ENCODE measurements at places on chromosomes 16 and 17.

DNA sequence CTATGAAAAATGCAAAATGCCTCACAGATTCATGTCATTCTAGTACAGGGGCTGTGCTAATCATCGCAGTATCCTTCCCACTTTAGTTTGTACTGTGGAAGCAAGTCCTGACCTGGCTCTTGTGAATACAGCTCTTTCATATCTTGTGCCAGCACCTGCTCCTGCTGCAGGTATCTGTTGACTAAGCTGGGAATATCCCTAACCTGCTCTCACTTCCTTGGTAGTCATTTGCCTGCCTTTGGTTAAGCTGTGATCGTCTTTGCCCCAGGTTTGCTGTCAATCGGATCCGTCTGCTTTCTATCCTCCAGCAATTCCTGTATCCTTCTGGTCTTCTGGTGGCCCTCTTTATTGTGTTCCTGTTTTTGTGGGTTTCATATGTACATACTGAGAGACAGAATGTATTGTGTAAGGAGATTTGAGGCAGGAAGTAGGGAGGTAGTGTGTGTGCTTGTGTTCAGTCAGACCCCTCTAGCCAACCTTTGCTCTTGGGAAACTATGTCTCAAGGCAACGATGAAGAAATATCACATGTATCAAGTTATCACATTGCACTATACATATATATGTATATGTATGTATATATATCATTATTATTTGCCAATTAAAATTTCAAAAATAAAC, 7.7 kb upstream of the GINS3 start:
- no peak for DNase-seq

GRCh38 chr16:46974352-46974751, 878 bp upstream of the DNAJA2 start:
- no peak for DNase-seq

GRCh38 chr17:26773189-26774188, 520.4 kb upstream of the WSB1 start:
- no peak for DNase-seq

DNA sequence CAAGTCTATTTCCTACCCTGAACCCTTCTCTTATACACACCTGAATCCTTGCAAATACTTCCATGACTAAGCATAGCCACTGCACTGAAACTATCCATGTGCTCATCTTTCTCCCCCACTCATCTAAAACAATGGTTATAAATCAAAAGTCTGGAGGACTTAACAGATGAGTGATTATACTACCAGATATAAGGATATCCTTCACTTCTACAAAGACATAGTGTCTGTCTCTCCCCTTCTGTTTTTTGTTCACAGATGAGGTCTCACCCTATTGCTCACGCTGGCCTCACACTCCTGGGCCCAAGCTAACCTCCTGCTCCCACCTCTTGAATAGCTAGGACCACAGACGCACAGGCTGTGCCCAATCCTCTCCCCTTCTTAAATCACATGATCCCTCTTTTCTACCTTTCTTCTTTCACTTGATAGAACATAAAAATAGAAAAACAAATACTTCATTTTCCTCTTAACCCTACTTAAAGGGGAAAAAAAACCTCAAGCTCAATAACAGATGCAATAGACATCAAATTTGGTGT, 19.2 kb downstream of the CEP112 start:
- DNase-seq: no peak

DNA sequence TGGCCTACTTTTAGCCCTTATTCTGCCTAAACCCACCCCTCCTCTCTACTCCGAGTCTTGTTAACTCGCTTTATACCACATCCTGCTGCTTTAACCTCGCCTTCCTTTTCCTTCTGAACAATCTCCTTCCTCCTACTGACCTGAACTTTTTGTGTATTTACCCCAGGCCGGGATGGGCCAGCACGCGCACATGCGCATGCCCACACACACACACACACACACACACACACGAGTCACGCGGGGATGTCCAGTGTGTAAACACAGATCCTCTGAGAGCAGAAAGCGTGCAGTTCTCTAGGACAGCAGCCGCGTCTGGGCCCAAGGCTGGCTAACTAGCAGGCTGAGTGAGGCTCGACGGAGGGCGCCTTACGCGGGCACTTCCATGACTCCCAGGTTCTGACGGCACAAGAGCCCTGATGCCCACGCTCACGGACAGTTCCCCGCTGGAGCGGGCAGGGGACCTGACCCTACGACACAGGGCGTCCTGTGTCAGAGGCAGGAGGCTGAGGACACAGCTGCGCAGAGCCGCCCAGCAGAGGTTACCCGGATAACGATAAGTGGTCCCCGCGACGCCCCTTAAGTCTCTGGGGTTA, 610 bp downstream of the PIK3R5 start:
- DNase-seq: peak; percentile 49

GRCh38 chr17:18177722-18178121, 5.9 kb upstream of the ALKBH5 start:
- DNase-seq: no peak

GRCh38 chr17:63706336-63707082, 6.6 kb upstream of the LIMD2 start:
- DNase-seq: no peak

- DNase-seq: peak; percentile 39
These were observed 26.8 kb upstream of the FOXK2 start for GRCh38 chr17:82492643-82493225.

GRCh38 chr16:53745753-53746266, 41.9 kb downstream of the FTO start:
- DNase-seq: no peak

- DNase-seq: no peak
These were observed 36.9 kb downstream of the GINS2 start for GRCh38 chr16:85651629-85652430.

- DNase-seq: no peak
These were observed 25.6 kb downstream of the MGAT5B start for GRCh38 chr17:76893623-76894334.

GRCh38 chr16:85897382-85897781, 1.6 kb upstream of the IRF8 start:
- DNase-seq: no peak

GRCh38 chr16:89476379-89476778, 14.0 kb downstream of the ANKRD11 start:
- no peak for DNase-seq

DNA sequence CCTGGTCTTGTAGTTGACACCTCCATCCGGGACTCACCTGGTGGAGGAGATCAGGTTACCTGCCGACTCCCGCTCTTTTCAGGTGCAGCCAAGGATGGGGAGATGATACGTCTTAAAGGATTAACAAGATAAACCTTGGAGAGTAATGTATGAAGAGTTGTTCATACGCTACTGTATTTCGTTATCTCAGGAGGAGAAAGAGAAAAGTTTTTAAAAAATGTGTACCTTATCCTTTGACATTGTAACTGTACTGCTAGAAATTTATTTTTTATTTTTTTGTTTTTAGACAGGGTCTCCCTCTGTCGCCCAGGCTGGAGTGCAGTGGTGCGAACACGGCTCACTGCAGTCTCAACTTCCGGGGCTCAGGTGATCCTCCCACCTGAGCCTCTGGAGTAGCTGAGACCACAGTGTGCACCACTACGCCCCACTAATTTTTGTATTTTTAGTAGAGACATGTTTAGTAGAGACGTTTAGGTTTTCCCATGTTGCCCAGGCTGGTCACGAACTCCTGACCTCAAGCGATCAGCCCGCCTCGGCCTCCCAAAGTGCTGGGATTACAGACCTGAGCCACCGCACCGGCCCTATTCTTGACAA, 764 bp upstream of the SMURF2 start:
- no peak for DNase-seq

GRCh38 chr16:48188449-48189102, 32.8 kb upstream of the ABCC12 start:
- DNase-seq: no peak

- peak; percentile 80 for DNase-seq
These were observed 209.7 kb downstream of the RBFOX3 start for GRCh38 chr17:79400989-79401703.

DNA sequence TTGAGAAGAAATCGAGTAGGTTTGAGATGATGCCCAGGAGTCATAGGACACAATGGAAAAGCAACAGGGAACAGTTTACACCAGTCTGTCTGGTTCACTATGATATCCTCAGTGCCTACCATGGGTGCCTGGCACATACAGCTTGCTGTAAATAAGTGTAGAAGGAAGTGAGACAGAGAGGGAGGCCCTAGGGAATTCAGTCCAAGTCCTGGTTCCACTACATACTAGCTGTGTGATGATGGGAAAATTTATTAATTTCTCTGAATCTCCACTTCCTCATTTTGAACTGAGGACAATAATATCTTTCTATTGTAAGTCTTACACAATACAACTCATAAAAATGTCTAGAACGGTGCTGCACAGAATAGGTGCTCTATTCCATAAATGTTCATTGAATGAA, 53.3 kb upstream of the LYRM9 start:
- no peak for DNase-seq

- DNase-seq: no peak
These were observed 10.7 kb downstream of the CORO6 start for GRCh38 chr17:29612094-29612403.

DNA sequence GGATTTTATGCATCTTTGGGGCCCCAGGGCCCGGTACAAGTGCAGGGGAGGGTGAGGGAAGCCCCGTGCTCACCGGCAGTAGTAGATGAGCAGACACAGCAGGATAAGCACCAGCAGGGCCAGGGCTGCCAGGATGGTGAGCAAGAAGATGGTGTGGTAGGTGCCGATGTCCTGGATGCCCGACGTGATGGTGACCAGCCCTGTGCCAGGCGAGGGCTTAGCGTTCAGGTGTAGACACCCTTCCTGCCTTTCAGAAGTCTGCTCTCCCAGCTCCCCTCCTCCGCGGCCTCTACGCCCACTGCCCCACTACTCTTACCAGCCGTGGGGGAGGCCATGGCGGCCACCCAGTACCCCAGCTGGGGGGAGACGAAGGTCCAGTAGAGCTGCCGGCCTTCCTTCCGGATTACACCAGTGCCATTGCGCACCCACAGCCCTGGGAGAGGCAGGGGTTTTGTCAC, 8.0 kb downstream of the FAM171A2 start:
- no peak for DNase-seq

DNA sequence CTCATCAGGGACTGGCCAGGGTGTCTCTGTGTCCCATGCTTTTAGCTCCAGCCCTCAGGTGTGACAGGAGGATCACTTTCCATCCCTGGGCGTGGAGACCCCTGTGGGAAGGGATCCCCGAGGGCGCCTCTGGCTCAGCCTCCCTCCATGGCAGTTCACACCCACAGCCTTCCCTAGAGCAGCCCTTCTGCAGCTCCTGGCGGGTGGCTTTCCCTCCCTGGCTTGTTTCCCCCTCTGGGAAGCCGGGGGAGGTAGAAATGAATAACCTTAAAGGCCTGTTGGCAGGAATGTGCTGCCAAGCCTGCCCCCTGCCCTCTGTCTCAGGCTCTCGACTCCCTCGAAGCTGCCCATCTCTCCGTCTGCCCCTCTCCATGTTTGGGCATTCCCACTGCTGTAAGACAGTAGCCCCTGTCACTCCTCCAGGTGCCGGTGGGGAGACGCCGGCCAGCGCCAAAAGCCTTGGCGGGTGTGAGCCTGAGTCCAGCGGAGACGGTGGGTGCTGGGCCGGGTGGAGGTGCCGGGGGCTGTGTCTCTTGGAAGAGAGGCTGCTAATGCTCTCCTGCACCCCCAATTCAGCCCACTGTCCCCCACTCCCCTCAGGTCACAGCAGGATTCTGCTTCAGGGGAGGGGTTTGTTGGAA, 2.1 kb upstream of the ATP2A1 start:
- no peak for DNase-seq

- no peak for DNase-seq
These were observed 65.8 kb upstream of the ENDOV start for GRCh38 chr17:80349151-80349651.

- DNase-seq: no peak
These were observed 787 bp upstream of the CCL3L1 start for GRCh38 chr17:36197387-36197703.

- DNase-seq: no peak
These were observed 26.3 kb downstream of the CEP112 start for GRCh38 chr17:66165537-66166123.

DNA sequence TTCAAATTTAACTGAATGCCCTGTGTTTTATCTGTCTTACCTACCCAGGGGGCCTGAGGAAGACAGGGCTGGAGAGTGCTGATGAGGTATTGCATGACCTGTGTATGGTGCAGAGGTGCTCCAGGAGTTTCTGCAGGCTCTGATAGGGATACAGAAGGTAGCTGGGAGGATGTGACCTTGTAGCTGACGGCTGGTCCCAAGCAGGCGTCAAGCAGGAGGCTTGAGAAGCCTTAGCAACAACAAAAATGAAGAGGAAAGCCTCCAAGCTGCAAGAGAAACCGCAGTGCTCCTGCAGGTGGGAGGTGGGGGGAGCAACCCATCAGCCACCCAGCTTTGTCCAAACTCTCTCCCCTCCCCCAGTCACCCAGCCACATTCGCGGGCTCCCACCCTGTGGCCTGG, 40.4 kb downstream of the LAT start:
- DNase-seq: no peak

DNA sequence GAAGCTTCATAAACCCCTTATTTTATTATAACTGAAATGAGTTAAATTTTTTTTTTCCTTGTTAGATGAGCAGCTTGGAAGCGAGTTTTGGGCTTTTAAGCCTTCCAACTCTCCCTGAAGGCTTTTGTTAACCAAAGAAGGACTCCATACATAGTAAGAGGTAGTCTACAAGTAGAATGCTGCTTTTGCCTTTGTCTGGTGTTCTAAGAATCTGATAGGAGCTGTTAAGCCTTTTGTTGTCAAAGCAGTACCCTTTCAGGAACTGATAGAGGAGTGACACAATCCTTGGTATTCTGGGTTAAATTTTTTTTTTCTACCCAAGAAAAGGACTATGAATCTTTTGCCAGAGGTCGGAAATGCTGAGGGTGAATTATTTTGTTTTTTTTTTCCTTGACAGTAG, 26.1 kb downstream of the MAP2K4 start:
- DNase-seq: no peak

DNA sequence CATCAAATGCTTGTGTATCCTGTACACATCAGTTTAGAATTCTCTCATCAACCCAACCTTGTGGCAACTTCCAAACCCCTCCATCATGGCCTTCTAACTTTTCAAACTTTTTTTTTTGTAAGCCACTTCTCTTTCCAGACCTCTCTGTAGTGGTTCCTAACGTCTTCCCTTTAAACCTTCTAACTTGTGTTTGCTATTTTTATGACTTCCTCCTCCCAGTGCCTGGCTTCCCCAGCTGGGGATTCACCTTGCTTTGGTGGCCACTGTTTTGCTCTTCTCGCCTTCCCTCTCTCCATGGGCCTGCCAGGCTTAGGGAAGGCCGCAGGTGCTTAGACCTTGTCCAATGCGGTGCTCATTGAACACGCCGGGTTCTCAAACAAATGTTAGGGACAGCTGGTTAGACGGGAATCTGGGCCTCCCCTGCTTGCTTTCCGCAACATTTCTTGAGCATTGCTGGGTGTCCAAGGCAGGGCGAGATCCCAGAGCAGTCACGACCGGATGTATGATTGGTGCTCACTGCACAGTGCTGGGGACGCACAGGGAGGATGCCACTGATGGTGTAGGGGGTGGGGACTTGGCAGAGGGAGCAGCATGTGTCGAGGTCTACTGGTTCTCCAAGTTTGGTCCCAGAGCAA, 1.1 kb upstream of the XYLT2 start:
- no peak for DNase-seq

DNA sequence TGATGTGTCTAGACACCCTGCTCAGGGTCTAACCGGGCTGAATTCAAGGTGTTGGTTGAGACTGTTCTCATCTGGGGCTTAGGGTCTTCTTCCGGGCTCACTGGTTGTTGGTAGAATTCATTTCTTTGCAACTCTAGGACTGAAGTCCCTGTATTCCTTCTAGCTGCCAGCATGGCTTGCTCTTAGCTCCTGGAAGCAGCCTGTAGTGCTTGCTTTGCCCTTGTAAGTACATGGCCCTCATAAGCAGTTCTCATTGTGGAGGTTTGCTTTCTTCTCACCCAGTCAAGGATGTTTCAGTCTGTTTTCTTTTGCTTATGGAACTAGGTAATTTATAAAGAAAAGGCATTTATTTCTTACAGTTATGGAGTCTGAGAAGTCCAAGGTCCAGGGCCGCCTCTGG, 26.3 kb downstream of the COX10 start:
- no peak for DNase-seq
